K562 (cell line): ENCODE measurements at places on chromosomes 3 and 15. TPM values are rescaled to one million over a fixed set of nuclear protein-coding genes. Genes with fewer than 3 reads are reported as not detected.

DNA sequence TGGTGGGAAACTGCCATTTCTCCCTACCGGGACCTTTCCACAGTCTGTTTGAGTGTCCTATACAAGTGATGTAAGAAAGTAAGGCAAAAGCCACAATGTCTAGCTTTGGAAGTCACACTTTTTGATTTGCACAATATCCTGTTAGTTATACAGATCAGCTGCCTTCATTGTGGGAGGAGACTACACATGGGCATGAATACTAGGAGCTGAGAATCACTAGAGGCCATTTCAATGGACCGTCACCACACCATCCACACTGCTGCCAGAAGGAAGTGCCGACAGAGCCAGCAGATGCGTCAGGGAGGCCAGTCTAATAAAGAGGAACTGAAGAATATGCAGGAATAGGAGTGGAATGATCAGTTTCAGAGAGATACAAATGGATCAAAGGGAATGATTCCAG is 65.8 kb downstream of the SCN11A start:
- no peaks in the 10 kb centered on the region for H3K36me3 ChIP-seq
- no peak overlapping the region for H3K4me3 ChIP-seq
- peaks cover 42% of the 10 kb centered on the region for H3K27me3 ChIP-seq
- DNase-seq, result no peak

- H3K27ac ChIP-seq, result no peak overlapping the region
- no peak for DNase-seq
- no peaks in the 10 kb centered on the region for H3K27me3 ChIP-seq
- no peaks in the 10 kb centered on the region for H3K36me3 ChIP-seq
These were observed 239.1 kb downstream of the ISL2 start for GRCh38 chr15:76575679-76576078.

- DNase-seq, result no peak
- no peak overlapping the region for H3K27ac ChIP-seq
- no peaks in the 10 kb centered on the region for H3K36me3 ChIP-seq
- H3K4me3 ChIP-seq, result no peak overlapping the region
These were observed 54.0 kb downstream of the KCNH8 start for GRCh38 chr3:19202303-19202702.

DNA sequence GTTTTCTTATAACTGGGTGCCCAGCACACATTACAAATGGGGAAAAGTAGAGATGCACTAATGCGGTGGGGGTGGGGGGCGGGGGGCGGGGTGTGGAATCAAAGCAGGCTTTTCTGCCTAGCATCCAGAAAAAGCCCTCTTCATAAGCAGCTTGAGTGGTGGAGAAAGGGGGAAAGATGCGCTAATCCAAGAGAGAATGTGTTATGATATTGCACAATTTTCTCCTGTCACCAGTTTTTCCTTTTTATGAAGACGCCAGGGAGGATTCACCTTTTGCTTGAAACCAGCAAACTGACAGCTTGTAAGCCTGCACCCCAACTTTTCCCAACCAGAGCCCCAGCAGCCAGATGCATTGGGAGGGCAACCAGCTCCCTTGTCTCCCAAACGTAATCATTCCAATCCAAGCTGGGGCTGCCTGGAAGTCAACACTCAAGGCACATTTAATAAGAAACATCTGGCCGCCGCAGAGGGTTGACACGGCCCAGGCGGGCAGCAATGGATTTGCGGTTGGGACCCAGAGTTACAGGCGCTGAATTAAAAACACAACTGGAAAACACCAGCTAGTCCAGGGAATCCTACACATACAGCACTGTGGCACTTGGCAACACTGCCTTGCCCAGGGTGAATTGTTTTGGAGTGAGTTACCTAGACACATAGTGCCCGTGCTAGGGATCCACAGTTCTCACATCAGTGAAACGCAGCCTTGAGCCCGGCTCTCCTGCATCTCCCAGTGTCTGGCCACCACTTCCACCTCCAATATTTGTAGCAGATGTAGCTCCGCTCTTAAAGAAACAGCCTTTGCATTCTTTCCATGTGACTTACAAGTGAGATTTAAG is 218.5 kb upstream of the PRICKLE2 start:
- DNase-seq, result no peak
- H3K4me1 ChIP-seq, result no peaks in the 10 kb centered on the region
- H3K36me3 ChIP-seq, result no peaks in the 10 kb centered on the region
- peaks cover 26% of the 10 kb centered on the region for H3K27me3 ChIP-seq
- no peak overlapping the region for H3K27ac ChIP-seq

SEMA7A gene
- total RNA-seq, result 6.2 and 6.8 TPM in 2 replicates

DNA sequence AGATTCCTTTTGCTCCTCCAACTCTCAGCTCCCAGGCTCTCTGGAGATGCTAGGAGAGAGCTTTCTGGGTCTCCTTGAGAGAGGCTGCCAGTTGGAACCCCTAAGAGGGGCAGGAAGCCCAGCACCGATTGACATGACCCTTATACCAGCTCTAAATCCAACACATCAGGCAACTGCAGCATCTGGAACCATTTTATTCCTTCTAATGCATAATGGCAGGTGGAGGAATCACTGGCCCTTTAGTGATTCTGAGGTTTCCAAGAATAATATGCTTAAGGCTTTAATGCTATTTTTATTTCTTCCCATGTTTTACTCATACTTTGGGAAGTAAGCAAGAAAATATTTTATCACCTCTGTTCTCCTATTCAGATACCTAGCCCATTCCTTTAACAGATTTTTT is 60.3 kb upstream of the TEX264 start:
- no peaks in the 10 kb centered on the region for H3K4me1 ChIP-seq
- no peaks in the 10 kb centered on the region for H3K36me3 ChIP-seq
- H3K27ac ChIP-seq, result no peak overlapping the region

SGO1 gene
- 37.4 and 37.7 TPM in 2 replicates for total RNA-seq

DNA sequence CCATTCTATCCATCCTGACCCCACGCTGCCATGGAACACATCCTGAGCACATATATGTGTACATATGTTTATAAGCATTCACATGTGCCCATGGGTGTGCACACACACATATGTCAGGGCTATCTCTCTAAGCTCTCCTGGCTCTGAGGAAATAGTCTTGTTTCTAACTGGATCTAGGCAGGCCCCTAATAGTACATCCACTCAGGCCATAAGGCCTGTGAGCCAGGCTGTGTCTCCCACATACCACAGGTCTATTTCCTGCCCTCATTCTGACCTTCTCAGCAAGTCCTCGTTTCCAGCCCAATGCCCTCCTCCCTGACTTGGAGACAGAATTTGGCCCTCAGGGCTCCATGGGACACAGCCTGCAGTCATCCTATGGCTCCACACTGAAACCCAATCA is 284.8 kb upstream of the CTNNB1 start:
- no peak overlapping the region for H3K4me3 ChIP-seq
- no peak for DNase-seq
- no peaks in the 10 kb centered on the region for H3K36me3 ChIP-seq
- H3K27ac ChIP-seq, result no peak overlapping the region
- H3K4me1 ChIP-seq, result no peaks in the 10 kb centered on the region
- peaks cover 2% of the 10 kb centered on the region for H3K27me3 ChIP-seq

GRCh38 chr3:160454995-160455394 is 5.4 kb upstream of the TRIM59 start:
- H3K36me3 ChIP-seq, result no peaks in the 10 kb centered on the region
- DNase-seq, result no peak
- peaks cover 31% of the 10 kb centered on the region for H3K4me1 ChIP-seq
- no peaks in the 10 kb centered on the region for H3K27me3 ChIP-seq
- no peak overlapping the region for H3K4me3 ChIP-seq
- no peak overlapping the region for H3K27ac ChIP-seq

SETD5 gene
- total RNA-seq, result 118 and 135 TPM in 2 replicates

- no peak for DNase-seq
- H3K4me3 ChIP-seq, result no peak overlapping the region
- no peaks in the 10 kb centered on the region for H3K27me3 ChIP-seq
- no peaks in the 10 kb centered on the region for H3K36me3 ChIP-seq
- H3K4me1 ChIP-seq, result no peaks in the 10 kb centered on the region
These were observed 31.4 kb upstream of the POU1F1 start for GRCh38 chr3:87307805-87308204.

PLCB2 gene
- total RNA-seq, result 11.2 and 11.6 TPM in 2 replicates

- H3K4me1 ChIP-seq, result no peaks in the 10 kb centered on the region
- H3K27ac ChIP-seq, result no peak overlapping the region
- no peaks in the 10 kb centered on the region for H3K27me3 ChIP-seq
- DNase-seq, result no peak
- no peaks in the 10 kb centered on the region for H3K36me3 ChIP-seq
These were observed 129.0 kb upstream of the PRICKLE2 start for GRCh38 chr3:64354221-64354620.

DNA sequence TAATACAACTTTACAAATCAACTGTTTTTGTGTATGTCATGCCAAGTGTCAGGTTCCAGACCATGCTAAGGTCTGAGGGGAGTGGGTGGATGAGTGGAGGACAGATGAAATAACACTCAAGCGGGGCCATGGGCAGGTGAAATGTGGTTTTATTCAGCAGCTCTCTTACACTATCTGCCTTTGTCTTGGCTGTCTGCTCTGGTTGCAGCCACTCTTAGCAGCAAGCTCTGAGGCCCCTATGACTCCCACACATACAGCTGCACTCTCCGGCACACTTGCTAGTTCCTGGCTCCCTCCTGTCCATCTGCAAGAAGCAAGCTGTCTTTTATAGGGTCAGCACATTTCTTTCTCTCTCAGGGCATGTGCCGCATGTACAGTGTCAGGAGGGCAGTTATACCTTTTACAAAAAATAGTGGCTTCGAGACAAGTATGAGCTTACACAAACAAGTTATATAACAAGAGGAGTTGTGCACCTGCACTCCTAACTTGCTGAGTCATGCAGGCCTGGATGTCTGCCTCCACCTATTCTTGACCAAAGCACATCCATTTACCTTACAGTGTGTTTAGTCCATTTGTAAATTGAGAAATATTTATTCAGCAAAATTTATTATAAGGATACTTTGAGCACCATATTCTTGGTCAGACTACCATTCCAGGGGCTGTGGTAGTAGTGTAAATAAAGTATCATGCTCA is 683.7 kb upstream of the CBLB start:
- no peaks in the 10 kb centered on the region for H3K4me1 ChIP-seq
- H3K27me3 ChIP-seq, result no peaks in the 10 kb centered on the region
- no peak overlapping the region for H3K27ac ChIP-seq
- H3K4me3 ChIP-seq, result no peak overlapping the region

- H3K27me3 ChIP-seq, result no peaks in the 10 kb centered on the region
- no peak overlapping the region for H3K4me3 ChIP-seq
- no peak for DNase-seq
- H3K36me3 ChIP-seq, result no peaks in the 10 kb centered on the region
- H3K4me1 ChIP-seq, result no peaks in the 10 kb centered on the region
These were observed 474.9 kb downstream of the ROBO2 start for GRCh38 chr3:77514766-77515165.

GRCh38 chr3:79886204-79886603 is 118.4 kb upstream of the ROBO1 start:
- no peak overlapping the region for H3K27ac ChIP-seq
- no peaks in the 10 kb centered on the region for H3K36me3 ChIP-seq
- no peaks in the 10 kb centered on the region for H3K4me1 ChIP-seq
- no peak overlapping the region for H3K4me3 ChIP-seq
- no peaks in the 10 kb centered on the region for H3K27me3 ChIP-seq

DNA sequence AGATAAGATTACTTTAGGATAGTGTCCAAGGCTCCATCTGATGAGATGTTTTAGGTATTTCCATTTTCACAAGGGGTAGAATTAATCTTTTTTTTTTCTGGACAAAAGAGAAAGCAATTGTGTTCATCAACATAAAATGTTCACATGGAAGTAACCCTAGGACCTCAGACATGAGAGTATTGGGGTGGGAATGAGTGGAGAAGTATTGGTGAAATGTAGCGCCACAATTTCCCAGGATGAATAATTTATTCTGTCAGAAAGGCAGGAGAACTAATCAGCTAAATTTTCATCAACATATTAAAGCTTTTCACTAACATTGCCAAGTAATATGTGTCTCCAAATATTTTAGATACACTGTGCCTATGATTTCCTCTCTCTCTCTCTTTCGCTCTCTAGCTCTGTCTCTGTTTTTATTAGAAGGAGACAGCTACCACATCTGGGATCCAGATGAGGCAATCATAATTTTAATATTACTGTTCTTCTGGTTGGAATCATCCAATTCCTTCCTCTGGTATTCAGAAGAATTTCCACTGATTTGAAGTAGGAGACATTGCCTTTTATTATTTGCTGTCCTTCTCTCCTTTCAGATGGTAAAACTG is 21.6 kb upstream of the ZNF280D start:
- no peak overlapping the region for H3K4me3 ChIP-seq
- DNase-seq, result no peak
- no peaks in the 10 kb centered on the region for H3K36me3 ChIP-seq
- no peaks in the 10 kb centered on the region for H3K4me1 ChIP-seq

DNA sequence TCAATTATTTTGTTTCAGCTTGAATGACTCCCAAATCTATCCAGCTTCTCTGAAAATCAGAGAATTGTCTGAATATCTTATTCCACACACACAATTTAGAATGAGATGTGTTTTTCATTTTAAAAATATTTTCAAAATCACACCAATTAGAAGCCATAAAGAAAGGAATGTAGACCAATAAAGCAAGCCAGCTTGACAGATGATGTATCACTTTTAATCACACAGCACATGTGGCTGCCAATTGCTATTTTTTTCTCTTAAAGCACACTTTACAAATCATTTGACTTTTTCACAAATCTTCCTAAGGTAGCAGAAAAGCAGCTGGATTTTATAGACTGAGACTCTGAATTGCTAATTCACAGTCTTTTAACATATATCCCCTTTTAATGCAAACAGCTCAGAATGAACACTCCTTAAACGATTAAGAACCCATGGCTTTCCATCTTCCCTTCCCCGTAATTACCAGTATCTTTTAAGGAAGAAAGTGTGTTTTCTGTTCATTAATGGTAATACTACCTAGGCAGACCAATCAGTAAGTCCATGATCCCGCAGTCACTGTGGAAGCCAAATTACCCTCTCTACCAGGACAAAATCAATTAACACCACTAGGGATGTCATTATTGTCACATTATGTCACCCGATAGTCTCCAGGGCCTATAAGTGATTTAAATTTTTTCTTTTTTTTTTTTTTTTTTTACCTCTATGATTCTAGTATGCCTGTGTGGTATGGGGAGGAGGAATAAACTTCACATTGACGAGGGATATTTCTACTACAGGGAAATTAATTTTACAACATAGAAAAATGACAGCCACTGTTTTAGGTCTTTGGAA is 250.0 kb upstream of the VEPH1 start:
- no peak for DNase-seq
- no peaks in the 10 kb centered on the region for H3K4me1 ChIP-seq
- H3K27me3 ChIP-seq, result peaks cover 7% of the 10 kb centered on the region; the same call in 1 of the 2 replicates
- H3K27ac ChIP-seq, result no peak overlapping the region
- H3K36me3 ChIP-seq, result no peaks in the 10 kb centered on the region

FEZF2 gene
- total RNA-seq, result not detected in 2 replicates

- DNase-seq, result no peak
- H3K4me3 ChIP-seq, result no peak overlapping the region
- H3K27ac ChIP-seq, result no peak overlapping the region
- H3K27me3 ChIP-seq, result no peaks in the 10 kb centered on the region
These were observed 68.9 kb downstream of the RNF13 start for GRCh38 chr3:149881879-149882278.

TMIE gene
- not detected in 2 replicates for total RNA-seq
